ENCODE measurements at places on chromosomes 1 and 21.

GRCh38 chr1:17591814-17592430, 52.4 kb downstream of the ARHGEF10L start:
- DNase-seq = no peak

DNA sequence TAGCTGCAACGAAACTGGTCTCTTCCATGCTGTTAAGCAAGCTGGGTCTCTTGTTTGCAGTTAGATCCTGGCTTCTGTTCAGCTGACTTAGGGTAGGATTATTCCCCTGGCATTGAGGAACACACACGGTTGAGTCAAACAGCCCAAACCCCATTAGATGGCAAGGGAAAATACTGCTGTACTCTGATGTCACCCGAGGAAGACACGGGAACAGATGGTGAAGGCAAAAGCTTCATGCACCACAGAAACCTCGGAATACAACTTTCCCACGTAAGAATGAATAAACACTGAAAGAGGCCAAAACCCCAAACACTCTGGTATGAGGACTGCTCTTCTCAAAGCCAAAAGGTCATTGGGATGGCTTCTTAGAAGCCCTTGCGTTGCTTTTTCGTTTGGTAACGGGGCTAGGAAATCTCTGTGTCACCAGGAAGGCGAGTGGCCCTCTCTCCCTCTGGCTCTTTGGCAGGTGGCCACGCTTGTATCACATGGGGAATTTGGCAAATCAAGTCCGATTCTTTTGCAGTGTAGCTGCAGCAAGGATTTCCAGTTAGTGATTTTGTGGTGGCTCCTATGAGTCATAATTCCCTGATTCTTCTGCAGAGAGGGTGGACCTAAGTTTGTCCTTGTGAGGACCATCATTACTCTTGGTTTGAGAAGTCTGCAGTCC, 16.7 kb upstream of the LYST start:
- peak; percentile 87 for DNase-seq

GRCh38 chr1:7424352-7424890, 346.7 kb upstream of the VAMP3 start:
- DNase-seq = no peak

DNA sequence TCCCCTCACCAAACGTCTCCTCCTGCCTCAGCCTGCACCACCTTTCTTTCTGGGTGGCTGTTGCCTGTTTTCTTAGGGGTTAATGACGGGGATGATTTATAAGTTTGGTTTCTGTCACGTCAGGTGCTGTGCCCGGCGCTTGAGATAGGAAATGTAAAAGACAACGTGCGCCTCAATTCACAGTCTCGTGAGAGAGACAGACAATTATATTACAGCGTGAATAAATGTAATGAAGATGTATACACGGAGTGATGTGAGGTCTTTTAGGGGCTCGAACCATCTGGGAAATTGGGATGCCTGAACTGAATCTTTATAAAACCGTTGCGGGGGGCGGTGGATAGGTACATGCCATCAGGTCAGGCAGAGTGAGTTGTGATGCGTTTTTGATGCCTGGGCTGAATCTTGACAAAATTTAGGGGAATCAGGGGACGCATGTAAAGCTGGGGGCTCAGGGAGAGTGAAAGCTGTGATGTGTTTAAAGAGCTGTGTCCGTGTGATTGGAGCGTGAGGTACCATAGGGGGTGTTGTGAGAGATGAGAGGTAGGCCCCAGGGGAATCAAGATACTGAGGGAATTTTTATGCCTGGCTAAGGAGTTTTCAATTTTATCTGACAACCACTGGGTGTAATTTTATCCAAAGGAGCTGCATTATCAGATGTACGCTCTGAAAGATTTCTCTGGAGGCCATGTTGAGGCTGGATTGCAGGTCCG, 831 bp downstream of the TIPRL start:
- DNase-seq = peak; percentile 21

DNA sequence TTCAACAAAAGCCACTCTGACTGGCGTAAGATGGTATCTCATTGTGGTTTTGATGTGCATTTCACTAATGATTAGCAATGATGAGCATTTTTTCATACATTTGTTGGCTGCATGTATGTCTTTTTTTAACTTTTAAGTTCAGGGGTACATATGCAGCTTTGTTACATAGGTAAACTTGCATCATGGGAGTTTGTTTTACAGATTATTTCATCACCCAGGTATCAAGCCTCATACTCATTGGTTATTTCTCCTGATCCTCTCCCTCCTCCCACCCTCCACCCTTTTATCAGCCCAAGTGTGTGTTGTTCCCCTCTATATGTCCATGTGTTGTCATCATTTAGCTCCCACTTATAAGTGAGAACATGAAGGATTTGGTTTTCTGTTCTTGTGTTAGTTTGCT, 154.1 kb upstream of the POGK start:
- no peak for DNase-seq

DNA sequence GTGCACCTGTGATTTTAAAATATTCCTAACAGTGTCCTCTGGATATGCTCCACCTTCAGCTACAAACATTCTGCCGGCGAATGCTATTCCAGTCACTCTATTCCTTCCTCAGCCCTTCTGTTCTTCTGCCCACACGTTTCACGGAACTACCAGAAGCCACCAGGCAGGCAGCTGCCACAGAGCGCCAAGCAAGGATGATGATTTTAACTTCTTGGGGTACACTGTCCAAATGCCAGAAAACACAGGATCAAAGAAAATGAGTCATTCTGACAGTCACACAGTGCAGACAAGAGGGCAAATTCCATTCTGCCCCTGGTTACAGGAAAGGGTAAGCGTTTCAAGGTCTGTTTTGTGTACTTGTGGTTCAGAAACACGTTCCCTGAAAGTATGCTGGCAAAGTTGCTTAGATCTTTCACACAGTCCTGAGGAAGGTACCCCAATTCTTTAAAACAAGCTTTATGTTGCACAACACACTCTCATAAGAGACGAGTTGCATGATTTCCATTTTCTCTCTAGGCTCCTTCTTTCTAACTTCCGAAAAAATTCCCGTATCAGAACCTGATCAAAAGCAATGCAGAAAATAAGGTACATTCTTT, 508.3 kb upstream of the PKN2 start:
- DNase-seq = no peak

DNA sequence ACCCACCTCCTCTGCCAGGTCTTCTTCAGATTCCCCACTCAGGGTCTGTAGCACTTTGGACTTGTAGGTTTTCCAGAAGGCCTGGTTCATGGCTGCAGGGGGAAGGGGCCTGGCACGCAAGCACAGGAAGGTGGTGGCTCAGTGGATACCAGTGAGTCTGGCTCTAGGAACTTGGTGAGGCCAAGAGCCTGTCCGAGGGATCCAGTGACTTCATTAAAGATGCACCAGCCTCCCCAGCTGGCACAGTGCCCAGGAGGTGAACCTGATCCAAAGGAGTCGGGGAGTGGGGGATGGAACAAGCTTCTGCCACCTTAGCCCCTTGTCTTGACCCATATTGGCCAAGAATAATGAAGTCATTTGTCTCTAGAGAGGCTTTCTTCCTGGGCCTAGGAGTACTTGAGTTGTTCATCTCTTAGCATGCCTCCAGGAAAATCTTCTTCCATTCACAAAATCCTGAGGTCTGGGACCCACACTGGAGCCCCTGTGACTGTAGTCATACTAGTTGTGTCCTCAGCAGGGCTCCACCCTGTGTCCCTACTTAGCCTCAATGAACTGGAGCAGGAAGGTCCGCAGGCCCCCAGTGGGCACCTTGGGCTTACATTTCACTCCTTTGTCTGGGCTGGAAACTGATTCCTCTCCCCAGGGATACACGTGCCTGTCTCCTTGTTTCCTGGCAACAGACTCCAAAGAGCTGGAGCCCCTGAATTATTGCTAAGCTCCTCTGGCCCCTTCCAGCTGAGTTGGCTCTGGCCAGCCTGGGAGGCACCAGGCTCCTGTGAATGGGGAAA, at the start of gene C1orf232:
C1orf232 (minus strand) TSS at position 554 of the 788 bp plus-strand sequence; CDS start at position 90, 464 bp downstream.
- peak; percentile 18 for DNase-seq

DNA sequence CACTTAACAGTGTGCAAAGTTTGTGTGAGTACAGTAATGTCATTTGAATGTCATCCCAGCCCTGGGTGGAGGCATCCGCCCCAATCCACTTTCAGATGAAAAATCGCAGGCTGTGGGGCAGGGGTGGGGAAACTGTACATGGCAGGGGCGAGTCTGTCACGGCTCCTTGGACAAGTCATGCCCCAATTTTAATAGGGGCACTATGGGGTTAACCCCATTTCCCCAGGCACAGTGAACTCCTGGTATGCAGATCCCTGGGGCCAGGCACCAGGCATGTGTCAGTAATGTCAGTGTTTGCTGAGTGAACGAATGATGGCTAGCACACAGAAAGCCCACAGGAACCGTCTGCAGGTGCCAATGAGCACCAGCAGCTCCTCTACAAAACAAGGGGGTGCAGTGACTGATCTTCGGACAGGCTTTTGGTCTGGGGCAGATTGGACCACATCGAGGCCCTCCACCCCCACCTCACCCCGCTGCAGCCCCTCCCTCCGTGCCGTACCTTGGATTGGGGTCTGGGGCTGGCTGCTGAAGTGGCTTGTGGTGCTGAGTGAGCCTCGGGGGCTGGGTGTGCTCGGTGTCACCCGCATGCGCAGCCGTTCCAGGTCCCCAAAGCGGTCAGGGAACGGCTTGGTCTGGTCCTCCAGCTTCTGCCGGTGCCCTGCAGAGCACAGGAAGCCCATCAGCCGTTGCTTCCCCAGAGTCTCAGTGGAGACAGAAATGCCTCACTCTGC, 23.2 kb downstream of the RUNX3 start:
- no peak for DNase-seq

DNA sequence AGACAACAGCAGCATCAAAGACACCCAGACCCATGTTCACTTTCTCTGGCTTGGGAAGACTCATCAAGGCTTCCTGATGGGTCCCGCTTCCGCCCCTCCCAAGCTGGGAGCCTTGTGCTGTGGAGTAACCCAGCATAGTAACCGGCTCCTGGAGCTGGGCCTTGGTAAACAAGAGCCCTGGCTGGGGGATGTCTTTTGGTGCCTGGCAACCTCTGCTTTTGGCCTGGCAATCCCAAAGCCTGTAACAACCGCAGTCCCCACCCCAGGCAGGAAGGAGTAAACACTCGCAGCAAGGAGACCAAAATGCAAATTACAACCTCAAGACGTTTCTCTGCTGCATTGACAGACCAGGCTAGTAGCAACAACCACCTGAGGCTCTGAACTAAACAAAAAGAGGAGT, 16.9 kb upstream of the THRAP3 start:
- DNase-seq = no peak

Data from pons (tissue), 1 donor.